Common myeloid progenitor, CD34-positive (primary cell): ENCODE measurements at places on chromosomes 16 and 17.

DNA sequence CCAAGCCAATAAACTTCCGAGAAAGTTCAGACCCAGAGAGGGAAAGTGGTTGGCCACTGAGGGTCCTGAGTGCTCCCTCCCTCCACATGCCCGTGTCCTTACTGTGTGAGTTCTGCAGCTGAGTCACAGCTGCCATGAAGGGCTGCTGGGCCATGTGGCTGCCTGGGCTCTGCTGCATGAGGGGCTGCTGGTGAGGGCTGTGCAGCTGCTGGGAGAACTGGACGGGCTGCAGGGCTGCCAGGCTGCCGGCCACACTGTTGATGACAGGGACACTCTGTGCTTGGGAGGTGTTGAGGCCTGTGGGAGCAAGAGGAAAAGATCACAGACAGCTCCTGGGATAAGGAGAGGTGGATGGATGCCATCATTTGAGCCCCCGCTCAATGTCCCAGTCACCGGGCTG lies 44.0 kb downstream of the HNF1B start:
- no peaks in the 10 kb centered on the region for H3K36me3 ChIP-seq
- H3K27ac ChIP-seq: no peak overlapping the region
- DNase-seq: no peak
- H3K4me1 ChIP-seq: no peaks in the 10 kb centered on the region

GRCh38 chr17:383771-384621 lies 31.4 kb upstream of the RPH3AL start:
- DNase-seq: no peak
- no peak overlapping the region for H3K4me3 ChIP-seq
- no peak overlapping the region for H3K27ac ChIP-seq

GRCh38 chr16:53576904-53577303 lies 73.9 kb upstream of the AKTIP start:
- no peaks in the 10 kb centered on the region for H3K36me3 ChIP-seq
- no peak for DNase-seq
- peaks cover 5% of the 10 kb centered on the region for H3K27me3 ChIP-seq
- no peaks in the 10 kb centered on the region for H3K4me1 ChIP-seq

GRCh38 chr16:80341263-80341662 lies 199.5 kb upstream of the DYNLRB2 start:
- H3K4me1 ChIP-seq: no peaks in the 10 kb centered on the region
- H3K36me3 ChIP-seq: no peaks in the 10 kb centered on the region
- peaks cover 5% of the 10 kb centered on the region for H3K27me3 ChIP-seq
- H3K4me3 ChIP-seq: no peak overlapping the region

DNA sequence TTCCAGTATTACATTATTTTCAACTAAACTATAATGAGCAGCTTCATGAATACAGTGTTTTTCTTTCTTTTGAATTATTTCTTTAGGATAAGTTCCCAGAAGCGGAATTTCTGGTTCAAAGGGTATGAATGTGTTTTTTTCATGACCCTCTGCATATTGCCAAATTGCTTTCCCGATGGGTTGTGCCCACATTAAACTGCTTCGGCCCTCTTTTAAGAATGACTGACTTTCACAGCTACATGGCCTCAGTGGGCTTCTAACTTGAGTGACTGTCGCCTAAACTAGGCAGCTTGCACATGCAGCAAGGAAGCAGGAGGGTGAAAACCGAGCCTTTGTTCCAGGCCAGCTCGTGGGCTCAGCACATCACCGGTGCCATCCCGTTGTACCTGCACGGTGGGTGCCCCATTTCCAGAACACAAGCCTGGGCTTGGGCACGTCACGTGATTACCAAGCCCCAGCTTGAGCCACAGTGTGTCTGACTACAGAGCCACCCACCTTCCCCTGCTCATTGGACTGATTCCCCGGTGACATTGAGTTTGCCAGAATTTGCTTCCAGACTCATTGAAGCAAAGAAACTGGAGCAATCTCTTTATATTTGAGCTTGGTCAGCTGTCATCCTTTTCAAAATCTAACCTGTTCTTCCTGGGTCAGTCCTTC lies 112.8 kb downstream of the CLEC16A start:
- no peak for DNase-seq
- peaks cover 21% of the 10 kb centered on the region for H3K36me3 ChIP-seq
- peaks cover 5% of the 10 kb centered on the region for H3K27me3 ChIP-seq

GRCh38 chr16:11180489-11180888 lies 75.5 kb downstream of the SOCS1 start:
- peaks cover 5% of the 10 kb centered on the region for H3K4me1 ChIP-seq
- no peak overlapping the region for H3K4me3 ChIP-seq
- H3K27me3 ChIP-seq: no peaks in the 10 kb centered on the region
- DNase-seq: no peak
- H3K36me3 ChIP-seq: peaks cover 12% of the 10 kb centered on the region
- H3K27ac ChIP-seq: no peak overlapping the region

GRCh38 chr17:43864161-43864984 lies 17.4 kb downstream of the CD300LG start:
- DNase-seq: no peak
- H3K27me3 ChIP-seq: no peaks in the 10 kb centered on the region
- peaks cover 7% of the 10 kb centered on the region for H3K4me1 ChIP-seq

GRCh38 chr17:4176808-4177472 lies 33.9 kb downstream of the CYB5D2 start:
- no peak for DNase-seq
- peak overlapping the region; percentile 27 for H3K27ac ChIP-seq
- no peaks in the 10 kb centered on the region for H3K27me3 ChIP-seq

DNA sequence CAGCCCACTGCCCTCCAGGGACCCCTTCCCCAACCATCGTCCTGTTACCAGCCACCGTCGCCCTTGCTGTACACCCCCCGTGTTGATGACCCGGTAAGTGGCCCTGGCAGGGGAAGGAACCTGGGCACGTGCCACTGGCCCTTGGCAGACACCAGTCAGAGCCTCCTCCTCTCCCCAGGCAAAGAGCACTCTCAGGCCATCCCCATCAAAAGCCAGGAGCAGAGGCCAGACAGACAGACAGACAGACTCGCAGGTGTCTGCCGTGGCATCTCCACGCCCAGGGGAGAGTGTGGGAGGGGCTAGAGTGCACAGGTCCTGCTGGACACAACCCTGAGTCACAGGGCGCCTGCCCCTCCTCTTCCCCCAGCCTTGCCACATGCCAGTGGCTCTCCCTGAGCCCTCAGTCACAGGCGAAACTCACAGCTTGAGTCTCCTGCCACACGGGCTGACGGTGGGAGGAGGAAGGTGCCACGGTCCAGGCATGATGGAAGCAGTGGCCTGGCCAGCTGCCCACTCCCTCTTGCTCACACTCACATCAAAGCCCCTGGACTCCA lies 7.8 kb downstream of the CLCN7 start:
- H3K4me3 ChIP-seq: no peak overlapping the region
- H3K4me1 ChIP-seq: peaks cover 6% of the 10 kb centered on the region
- no peaks in the 10 kb centered on the region for H3K27me3 ChIP-seq
- H3K36me3 ChIP-seq: peaks cover 7% of the 10 kb centered on the region
- no peak for DNase-seq

DNA sequence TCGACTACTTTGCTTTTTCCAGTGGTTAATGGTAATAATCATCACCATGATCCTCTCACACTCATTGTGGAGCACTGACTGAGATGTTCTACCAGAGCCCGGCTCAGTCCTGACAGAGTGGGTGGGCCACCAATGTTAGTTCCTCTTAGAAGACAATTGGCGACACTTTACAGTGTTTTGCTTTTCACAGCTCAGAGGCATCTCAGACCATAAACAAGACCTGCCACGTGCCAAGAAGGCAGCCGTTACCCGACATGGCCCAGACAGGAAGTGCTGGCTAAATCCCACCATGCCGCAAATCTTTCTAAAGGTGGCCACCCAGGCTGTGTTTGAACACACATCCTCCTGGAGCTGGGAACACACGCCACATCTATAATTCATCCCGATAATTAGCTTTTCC lies 103.7 kb downstream of the XYLT1 start:
- H3K36me3 ChIP-seq: no peaks in the 10 kb centered on the region
- DNase-seq: no peak
- H3K27me3 ChIP-seq: no peaks in the 10 kb centered on the region
- H3K4me3 ChIP-seq: no peak overlapping the region
- H3K4me1 ChIP-seq: peaks cover 97% of the 10 kb centered on the region

DNA sequence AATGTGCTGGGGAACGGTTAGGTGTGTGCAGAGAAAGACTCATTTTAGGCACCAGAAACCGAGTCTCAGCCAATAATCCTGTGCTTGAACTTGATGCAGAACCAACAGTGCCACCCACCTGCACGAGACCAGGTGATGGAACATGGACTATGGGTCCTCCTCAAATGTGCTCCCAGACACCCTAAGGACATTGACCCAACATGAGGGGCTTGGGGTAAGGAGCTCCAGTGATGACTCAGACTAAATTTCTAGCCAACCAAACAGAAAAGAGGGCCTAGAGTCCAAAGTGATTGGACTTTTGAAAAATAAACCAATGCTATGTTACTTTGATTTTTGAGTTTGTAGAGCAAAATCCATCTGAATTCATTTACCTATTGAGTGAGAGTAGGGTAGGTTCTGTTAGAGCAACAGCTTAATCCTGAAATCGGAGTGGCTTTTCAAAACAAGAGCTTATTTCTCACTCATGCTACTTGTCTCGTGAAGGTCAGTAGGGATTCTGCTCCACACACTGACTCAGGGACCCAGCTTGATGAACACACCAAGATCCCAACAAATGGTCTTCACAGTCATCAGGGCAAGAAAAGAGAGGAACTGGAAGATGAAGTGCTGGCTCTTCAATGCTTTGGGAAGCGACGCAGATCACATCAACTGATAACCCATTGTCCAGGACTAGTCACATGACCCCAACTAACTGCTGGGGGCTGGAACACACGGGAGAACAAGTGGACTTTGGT lies 21.8 kb downstream of the FAM20A start:
- no peaks in the 10 kb centered on the region for H3K27me3 ChIP-seq
- DNase-seq: no peak
- no peak overlapping the region for H3K4me3 ChIP-seq
- no peak overlapping the region for H3K27ac ChIP-seq
